ENCODE measurements at places on chromosomes 11 and 22.
A peak's percentile ranks its signal among the peaks of the same experiment; 100 is the strongest.

- no peak for DNase-seq
Measured at GRCh38 chr11:12835286-12835685, 161.1 kb downstream of the TEAD1 start.

DNA sequence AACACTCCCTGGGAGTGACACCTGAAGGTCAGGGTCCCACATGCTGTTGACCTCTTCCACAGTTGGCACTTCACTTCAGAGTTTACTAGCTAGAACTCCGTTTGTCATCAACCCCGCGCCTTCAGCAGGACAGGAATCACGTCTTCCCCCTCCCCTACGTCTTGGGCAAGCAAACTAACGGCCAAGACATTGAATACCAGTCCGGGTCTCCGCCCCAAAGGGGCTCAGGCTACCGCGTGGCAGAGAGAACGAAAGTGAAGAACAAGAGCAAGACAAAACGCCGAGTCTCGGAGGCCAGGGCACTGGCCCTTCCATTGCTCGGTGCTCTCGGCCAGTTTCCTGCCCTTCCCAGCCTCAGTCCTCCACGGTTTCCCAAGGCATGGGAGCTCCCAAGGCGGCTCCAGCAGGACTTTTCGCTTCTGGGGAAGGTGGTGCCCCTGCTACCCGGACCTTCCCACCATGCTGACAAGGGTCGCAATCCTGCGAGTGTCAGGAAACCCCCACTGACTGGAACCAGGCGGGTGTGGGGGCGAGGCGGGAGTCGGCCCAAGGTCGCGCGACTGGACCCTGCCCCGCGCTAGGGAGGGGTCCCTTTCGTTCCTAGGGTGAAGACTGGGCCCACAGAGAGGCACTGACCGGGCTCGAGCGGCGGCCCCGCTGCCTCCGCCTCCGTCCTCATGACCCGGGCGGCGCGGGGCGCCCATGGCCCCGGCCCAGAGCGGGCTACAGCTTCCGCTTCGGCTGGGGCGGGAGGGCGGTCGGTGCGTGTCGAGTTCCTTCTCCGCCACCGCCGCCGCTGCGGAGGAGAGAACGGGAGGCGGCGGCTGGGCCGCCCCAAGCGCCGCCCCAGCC lies at the start of gene GUCD1:
Gene GUCD1 (minus strand): TSS at position 826 of the 852 bp plus-strand sequence. CDS start 147 bp downstream, at position 679.
- peak; percentile 10 for DNase-seq

DNA sequence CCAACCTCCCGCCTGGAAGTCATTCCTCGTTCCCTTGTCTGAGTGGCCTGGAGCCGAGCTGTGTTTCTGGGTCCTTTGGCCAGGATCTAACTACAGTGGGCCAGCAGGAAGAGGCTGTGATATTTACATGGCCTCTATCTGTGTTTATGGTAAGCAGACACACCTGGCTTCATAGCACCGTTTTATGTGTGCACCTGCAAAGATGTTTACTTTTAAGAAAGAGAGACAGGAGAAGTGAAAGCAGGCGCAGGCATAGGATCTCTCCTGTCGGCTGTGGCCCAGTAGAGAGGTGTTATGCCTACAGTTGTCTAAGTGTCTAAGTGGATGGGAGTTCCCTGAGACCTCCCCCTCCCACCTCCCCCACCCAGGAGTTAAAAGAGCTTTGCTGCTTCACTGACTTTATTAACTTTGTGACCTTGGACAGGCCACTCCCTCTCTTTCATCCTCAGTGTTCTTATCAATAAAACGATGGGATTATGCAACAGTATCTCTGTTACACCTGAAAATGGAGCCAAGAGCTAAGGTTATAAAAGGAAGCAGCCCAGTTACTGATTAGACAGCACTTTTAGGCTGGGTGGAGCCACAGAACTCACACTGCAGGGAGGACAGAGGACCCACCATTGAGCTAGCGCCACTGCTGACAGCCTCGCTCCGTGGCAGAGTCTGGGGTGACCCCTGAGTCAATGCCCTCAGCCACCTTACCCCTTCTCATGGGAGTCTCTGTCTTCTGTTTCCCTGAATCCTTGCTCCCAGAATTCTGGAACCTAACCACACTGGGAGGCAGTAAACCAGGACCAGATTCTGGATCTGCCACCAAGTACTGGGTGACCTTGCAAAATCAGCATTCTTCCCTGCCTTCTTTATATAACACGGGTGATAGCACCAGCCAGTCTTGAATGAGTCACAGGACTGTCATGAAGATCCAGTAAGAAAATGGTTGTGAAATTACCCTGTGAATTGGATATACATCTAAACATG lies 22.0 kb downstream of the ST14 start:
- peak; percentile 78 for DNase-seq

- DNase-seq: no peak
Measured at GRCh38 chr22:32211011-32211410, 6.1 kb upstream of the RFPL2 start.

GRCh38 chr22:31122196-31122531 lies 602 bp upstream of the INPP5J start:
- no peak for DNase-seq

- peak; percentile 30 for DNase-seq
Measured at GRCh38 chr22:24994070-24994763, 41.7 kb downstream of the KIAA1671 start.

DNA sequence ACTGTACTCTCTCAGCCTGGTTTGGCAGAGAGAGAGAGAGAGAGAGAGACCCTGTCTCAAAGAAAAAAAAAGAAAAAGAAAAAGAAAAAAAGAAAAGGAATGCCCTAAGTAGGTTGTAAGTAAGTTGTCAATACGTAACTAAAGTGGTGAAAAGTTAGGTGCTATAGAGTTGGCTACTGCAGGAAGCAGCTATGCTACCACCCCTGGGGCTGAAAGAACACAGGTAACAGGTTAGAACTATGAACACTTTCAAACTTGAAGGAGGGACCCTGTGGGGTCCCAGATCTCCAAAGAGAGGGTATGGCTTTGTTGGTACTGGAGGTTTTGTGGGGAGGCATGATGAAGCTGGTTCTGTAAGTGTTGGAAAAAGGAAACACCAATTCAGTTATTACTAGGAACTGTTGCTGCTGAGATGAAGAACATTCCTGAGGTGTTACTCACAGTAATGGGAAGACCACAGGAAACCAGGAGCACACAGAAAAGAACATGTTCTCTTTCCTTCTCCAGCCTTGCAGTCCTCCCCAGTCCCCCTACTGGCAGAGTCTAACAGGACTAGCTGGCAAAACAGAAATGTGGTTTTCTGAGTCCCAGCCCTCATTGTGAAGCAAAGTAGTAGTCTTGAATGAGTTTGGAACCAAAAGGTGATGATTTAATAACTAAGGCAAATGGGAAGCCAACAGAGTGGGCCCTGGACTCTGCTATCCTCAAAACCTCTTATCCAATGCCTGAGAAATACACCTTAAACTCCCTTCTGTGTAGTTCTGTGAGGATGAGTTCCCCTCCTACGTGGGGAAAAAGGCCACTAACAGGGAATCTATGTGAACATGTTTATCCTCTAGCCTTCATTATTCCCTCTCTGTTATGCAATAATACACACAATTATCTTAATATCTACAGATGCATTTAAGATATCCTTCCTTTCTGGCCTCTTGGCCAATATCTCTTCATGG lies 427.0 kb upstream of the DDI1 start:
- peak; percentile 95 for DNase-seq

DNA sequence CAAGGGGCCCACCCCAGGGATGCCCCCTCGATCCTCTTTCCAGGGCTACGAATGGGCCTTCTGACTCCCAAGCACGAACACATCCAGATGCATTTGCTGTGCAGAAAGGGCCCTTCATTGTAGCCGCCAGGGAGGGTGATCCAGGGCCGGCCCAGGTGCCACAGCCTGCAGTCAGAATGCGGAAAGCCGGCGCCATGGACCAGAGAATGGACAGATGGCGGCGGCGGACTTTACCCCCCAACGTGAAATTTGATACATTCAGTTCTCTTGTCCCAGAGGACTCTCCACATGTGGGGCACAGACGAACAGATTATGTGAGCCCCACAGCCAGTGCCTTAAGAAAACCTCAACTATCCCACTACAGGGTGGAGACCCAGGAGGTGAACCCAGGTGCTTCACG lies 87.2 kb downstream of the KIAA1671 start:
- no peak for DNase-seq

- DNase-seq: no peak
Measured at GRCh38 chr11:119153049-119153818, 4.4 kb downstream of the ABCG4 start.

DNA sequence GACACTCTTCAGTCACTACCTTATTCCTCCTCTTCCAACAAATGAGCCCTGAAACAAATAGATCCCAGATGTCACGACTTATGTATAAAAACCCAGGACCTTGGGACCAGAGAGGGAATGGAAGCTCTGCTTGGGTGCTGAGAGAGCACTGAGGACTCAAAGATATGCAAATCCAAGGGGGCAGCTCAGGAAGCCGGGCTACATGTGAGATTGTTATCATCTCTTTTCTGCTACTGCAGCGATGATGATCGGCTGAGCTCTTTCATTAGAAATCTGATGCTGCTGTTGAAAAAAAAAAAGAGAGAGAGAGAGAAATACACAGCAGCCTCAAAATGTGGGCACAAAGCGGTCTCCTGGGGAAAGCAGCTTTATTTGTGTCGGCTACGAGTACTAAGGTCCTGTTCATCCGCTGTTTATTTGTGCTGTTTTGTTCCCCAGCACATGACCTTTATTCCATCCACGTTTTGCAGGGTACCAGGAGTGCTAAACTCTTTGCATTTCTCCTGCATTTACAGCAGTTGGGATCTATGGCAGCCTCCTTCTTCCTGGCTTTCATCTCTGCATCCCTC lies 120.2 kb downstream of the TRIM29 start:
- DNase-seq: no peak

DNA sequence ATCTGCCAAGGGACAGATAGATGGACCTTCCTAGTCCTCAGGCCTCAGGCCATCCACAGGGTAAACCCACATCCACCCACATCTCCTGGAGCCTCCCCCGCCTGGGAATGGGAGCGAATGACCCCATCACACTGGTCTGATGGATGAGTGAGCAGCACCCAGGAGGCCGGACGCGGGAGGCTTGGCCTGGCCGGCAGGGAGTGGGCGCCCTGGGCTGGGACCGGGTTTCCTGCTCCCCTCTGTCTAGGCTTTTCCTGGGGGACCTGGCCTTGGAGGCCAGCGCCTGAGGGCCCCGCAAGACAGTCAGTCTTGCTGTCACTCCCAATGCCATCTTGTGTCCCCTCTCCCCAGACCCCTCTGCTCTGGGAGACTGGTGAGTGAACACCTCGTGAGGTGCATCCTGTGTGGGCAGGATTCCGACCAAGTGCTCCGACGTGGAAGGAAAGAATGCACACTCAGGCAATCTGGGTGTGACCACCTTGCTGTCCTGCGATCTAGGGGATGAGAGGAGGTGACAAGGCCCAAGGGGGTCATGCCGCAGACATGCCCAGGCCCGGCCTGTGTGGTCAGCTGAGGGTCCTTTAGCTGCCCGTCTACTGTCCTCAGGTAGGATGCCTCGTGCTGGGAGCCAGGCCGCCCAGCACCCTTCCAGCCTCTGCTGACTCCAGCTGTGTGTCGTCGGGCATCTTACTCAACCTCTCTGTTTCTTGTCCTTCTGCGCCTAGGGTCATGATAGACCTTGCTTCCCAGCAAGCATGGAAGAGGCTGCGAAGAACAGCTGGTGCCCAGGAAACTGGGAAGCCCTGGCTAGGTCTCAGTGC lies 26.5 kb upstream of the WNT7B start:
- peak; percentile 89 for DNase-seq

DNA sequence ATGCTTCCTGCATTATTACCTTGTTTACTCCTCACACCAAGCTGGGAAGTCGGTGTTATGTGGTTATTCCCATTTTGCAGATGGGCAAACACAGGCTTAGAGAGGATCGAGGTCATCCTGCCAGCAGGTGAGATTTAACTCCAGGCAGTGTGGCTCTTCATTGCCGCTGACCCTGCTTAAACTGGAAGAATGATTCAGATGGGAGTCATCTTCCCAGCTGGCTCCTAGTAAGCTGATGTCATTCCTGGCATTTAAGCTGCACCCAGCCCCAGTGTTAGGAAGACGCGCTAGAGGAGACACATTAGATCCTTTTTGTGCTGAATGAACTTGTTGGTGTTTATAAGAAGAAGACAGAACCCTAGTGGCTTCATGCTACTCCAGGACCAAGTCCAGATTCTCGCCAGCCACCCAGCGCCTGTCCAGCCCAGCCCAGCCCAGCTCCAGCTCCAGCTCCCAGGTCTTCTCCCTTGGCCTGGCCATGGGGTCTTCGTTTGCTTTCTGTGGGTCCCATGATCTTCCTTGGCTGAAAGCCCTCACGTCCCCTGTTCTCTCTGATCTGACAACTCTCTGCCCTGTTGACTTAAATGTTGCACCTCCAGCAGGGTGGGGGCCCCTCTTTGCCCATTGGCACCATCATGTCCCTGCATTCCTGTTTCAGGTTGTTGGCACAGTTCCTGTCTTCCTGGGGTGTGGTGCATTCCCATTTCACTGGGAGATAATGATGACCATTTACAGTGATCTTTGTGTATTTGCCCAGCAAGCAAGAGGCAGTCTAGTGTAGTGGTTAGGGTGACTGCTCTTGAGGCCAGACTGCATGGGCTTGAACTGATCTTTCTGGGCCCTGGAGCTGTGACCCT lies 13.6 kb downstream of the PARVB start:
- peak; percentile 83 for DNase-seq

DNA sequence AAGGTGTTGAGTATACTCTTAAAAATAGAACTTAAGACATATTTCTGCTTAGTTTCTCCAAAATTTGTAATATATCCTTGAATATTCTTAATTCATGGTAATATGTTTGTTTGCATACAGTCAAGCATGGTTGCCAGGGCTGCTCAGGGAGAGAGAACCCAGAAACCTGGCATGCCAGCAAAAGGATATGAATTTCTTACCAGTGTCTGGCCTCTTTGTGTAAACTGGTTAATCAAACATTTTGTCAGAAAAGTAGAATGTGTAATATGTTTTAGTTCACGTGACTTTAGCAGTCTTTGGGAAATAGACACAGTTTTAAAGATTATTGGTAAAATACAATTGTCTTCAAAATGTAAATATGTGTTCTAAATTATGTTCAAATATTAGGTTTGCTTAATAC lies 101.6 kb downstream of the AASDHPPT start:
- no peak for DNase-seq

DNA sequence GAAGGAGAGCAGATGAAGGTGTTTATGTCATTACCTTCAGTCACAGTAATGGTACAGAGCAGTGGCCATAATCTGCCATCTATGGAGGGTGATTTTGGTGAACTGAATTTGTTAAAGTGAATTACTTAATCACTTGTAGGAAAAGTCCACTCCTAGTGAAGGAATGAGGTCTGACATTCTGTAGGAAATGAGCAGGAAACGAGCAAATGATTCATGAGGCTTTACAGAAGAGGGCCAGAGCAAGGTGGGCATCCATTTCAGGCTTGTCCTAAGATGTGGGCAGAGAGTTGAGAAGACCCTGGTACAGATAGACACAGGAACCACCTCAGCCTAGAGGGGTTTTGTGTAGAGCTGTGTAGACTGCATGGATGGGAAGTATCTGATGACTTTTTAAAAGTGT lies 6.0 kb upstream of the SGSM3 start:
- DNase-seq: no peak

GRCh38 chr22:35783943-35784614 lies 66.4 kb downstream of the APOL5 start:
- DNase-seq: peak; percentile 96

GRCh38 chr11:111680486-111681175 lies 78.4 kb downstream of the SIK2 start:
- DNase-seq: no peak

DNA sequence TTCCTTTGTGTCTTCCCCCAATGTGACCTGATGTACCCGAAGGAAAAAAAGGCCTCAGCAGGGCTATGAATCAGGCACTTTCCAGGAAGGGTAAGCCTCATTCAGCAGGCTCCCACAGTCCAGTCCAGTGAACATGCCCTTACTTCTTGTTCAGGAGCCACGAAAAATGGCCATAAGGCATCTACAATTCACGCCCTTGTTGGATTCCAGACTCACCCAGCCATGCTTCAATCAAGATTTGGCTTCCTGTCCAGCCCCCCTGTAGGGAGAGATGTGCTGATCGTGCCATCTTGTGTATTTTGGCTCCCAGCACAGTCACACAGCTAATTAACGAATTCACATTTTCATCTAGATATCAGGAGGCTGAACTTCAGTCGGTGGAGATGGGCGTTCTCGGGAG lies 9.9 kb upstream of the KCNJ5 start:
- DNase-seq: no peak
